ENCODE measurements at places on chromosomes 1 and 21.

GRCh38 chr1:11198257-11198656 lies 9.1 kb downstream of the ANGPTL7 start:
- DNase-seq: no peak

- no peak for DNase-seq
These were observed 24.0 kb downstream of the L1TD1 start for GRCh38 chr1:62218604-62219003.

DNA sequence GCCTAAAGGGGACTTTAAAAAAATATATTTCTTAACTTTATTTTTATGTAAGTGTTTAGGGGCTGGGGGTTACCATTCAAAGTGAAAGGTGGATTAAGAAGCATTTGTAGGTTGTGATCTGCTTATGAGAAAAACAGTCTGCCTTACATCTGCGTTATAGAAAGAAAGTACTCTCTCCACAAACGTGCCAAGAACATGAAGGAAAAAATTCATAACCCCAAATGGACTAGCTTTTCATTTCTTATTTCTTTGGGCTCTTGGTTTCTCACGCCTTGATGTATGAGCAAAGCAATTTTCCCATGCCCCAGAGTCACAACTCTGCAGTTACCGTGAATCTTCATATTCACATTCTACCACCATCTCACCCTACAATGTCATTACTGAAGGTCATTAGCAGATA lies 1165.1 kb upstream of the ADGRL4 start:
- no peak for DNase-seq

DNA sequence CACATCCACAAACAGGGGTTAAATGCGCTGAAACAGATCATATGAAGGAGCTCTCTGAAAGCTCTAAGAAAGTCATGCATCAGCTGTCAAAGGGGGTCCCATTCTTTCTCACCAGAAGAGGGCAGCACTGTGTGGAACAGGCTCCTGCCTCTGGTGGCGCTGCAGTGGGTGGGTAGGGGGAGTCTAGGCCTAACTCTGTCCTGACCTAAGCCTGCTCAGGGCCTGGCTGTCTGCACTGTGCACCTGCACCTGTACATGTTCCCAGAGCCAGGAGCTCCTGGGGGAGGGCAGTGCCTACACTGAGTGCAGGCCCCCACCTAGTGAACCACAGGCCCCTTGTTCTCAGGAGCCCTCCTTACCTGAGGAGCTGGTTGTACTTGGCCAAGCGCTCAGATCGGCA lies 16.0 kb downstream of the ENO1 start:
- peak; percentile 65 for DNase-seq

DNA sequence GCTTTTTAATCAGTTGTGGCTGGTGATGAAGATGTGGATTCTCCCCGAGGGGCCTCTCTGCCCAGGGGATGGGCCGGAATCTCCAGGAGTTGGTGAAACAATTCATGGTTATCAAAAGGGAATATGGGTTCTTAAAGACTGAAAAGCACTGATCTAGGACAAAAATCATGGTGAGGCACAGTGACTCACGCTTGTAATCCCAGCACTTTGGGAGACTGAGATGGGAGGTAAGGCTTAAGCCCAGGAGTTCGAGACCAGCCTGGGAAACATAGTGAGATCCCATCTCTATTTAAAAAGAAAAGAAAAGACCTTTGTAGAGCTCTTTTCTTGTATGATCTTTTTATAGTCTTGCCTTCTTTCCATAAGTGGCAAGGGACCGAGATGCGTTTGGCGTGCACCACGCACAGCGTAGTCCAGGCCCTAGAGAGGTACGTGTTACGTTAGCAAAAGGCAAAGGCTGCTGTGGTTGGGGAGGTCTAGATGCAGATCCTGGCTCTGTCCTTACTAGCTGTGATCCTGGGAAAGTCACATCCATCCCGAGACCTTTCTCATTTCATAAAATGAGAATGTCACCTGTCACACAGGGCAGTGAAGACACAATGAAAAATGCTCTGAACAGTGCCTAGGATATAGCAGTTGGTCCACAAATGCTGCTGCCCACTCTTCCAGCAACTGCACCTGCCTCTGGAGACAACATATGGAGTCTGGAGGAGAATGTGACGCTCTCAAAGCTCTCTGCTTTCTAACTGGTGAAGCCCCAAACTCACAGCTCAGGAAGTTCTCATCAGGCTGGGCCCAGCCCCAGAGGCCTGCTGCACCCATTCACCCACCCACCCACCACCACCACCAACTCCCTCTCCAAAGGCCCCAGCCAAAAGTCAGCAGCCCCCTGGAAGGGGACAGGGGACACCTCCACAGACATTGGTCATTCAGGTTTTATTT lies 54.8 kb downstream of the KIF21B start:
- no peak for DNase-seq

DNA sequence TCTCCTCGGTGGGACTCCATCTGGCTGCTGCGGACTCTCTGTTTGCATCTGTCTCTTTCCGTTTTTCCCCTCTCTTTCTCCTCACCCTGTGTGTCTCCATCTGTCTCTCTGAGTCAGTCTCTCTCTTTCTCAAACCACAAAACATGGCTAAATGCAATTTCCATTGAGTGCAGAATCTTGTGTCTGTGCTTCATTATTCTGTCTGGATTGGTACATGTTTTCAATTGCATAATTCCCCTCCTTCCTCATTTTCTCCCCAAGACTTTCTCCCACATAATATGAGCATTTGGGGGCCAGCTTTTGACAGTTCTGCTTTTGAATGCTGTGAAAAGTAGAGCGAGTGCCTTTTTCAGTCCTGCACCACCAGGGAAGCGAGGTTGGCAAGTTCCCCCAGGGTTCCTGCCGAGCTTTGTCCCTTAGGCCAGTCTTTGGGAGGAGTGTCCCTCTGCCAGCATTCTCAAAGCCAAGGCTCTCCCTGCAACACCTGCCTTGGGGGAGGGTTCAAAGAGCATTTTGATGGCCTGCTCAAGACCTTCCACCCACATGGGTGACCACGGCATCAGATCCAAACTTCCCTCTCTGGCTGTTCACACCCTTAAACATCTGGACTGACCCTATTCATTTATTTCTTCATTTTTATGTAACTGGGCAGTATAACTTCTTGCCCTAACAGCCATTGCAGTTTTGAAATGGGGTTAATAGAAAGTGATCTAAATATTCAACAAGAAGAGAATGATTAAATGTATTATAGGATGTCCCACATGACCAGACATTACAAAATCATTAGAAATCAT lies 32.8 kb upstream of the SCMH1 start:
- peak; percentile 57 for DNase-seq

- DNase-seq: no peak
These were observed 22.0 kb downstream of the UBE2G2 start for GRCh38 chr21:44779417-44780136.

GRCh38 chr1:233251201-233251720 lies 44.3 kb downstream of the PCNX2 start:
- DNase-seq: no peak

GRCh38 chr1:107147843-107148242 lies 7.0 kb downstream of the NTNG1 start:
- DNase-seq: no peak

DNA sequence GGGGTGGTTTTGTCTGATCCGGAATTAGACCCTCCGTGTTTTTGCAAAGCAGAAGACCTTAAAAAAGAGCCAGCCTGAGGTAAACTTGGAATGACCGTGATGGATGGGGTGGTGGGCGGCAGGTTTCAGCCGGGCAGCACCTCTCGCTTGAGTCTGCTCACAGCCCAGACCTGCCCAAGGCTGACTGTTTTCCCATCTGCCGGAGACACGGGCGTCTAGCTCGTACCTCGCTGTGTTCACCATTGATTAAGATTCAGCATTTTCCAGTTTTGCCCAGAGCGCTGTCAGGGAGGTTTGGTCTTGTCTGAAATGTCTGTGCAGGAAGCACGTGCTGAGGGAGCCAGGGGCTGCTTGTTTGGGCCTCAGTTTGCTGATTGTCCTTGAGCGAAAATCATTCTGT lies 591 bp downstream of the KCNAB2 start:
- no peak for DNase-seq

DNA sequence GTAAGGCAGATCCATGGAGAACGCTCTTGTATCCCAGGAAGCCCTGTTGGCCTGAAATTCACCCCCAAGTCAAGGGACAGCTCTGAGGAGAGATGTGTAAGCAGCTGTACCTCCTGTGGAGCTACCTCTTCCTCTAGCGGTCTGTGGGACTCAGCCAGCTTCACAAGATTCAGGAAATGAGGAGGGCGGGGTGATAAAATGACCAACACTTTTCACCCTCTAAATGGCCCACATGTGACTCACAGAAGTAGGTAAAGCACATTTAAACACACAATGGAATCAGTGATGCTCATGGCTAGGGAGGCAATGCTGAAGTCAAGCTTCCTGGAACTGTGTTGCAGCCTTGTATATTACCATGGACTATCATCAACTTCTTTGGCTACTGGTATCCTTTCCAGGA lies at the start of gene SH2D1B:
SH2D1B (minus strand) TSS at position 135 of the 400 bp plus-strand sequence; CDS start at position 15, 120 bp downstream.
- no peak for DNase-seq

- no peak for DNase-seq
These were observed 35.6 kb upstream of the PUM1 start for GRCh38 chr1:31101147-31101502.

DNA sequence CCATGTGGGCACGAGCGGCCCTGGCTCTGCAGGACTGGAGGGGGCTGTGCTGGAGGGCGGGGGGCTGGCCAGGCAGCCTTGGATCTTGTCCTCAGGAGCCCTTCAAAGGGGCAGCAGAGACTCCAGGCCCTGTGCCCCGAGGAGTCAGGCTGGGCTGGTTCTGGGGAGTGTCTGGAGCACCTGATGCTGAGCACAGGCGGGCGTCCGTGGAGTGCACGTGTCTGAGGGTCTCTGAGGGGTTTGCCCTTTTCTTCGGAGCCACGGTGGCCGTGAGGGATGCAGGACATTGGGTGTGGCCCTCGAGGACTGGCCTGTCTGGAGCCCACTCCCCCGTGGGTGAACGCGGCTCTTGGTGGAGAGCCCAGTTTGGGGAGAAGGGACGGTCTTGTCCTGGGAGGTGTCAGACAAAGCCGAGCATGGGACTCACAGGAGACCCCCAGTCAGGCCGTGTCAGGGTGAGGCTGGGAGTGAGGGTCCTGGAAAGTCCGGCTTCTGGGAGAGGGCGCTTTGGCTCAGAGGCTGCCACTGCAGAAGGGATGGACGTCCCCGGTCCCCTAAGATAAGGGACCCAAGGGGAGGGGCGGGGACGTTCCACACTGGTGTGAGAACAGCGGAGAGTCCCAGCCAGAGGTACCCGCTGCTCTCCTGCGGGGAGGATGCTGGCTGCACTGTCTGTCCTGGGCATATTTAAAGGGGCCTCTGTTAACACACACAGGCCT lies 60.8 kb downstream of the COL18A1 start:
- no peak for DNase-seq

GRCh38 chr1:44783697-44784093 lies 4.3 kb downstream of the BEST4 start:
- peak; percentile 66 for DNase-seq

DNA sequence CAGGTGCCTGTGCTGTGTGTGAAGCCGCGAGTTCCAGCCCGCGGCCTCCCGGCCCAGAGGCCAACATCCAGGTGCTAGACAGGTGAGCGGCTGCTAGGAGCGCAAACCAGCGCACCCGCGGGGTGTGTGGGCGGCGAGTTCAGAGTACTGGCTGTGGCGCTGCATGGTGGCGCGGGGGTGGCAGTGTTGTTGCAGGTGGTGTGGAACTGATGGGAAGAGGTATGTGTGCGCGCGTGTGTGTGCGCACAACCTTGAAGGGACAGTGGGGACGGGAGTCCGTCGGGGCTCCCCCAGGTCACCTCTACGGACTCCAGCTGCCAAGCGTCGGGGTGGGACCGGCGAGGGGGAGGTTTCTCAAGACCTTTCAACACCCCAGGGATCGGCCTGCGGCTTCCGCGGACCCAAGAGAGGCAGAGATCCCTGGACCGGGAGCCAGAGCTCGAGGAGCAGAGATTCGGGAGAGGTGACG lies 433 bp upstream of the DMBX1 start:
- no peak for DNase-seq

DNA sequence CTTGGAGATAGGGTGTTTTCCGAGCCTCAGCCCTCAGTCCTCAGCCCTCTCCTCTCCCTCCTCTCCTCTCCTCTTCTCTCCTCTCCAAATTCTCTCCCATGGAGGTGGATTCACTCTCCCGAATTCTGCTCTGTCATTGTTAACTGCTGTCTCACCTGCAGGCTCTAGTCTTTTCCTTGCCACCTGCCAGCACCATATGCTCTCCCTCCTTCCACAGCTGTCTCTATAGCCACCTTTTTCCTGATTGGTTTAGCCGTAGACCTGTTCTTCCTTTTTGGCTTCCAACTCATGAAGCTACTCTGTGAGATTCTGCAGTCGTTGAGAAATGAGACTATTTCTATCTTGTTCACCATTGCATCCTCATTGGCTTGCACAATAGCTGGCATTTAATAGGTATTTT lies 19.7 kb downstream of the COG2 start:
- DNase-seq: peak; percentile 97

DNA sequence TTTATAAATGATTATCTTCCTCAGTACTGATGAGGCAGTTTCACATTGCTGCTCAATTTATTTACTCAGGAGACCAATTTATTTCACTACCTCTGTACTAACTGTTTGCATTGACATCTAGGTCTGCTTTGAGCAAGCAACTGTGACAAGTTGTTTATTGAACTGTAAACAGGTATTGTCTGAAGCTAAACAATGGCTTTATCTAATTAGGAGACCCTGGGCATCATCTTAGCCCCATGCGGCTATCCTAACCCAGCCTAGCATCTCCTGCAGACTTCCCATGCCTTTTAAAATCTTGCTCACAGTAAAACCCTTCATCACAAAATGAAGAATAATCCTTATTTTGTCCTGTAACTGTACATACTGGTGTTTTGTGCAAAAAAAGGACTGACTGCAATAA lies 348.2 kb downstream of the RWDD3 start:
- DNase-seq: no peak

DNA sequence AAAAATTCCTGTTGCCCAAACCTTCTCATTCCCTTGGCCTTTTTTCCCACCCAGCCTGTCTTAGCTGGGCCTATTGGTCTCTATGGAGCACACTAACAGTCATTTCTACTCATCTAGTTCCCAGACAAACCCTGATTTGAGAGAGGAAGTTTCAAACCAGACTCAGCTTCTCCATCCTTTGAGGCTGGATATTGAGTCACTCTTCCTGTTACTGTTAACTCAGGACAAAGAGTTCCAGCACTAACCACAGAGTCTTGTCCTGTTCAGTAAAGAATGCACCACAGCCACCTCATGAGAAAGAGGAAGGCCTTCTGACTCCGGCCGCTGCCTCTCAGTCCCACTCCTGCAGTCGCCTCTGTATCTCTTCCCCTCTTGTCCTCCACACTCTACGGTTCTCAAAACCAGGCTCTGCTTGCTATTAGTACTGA lies 137.8 kb downstream of the PTPRC start:
- no peak for DNase-seq

DNA sequence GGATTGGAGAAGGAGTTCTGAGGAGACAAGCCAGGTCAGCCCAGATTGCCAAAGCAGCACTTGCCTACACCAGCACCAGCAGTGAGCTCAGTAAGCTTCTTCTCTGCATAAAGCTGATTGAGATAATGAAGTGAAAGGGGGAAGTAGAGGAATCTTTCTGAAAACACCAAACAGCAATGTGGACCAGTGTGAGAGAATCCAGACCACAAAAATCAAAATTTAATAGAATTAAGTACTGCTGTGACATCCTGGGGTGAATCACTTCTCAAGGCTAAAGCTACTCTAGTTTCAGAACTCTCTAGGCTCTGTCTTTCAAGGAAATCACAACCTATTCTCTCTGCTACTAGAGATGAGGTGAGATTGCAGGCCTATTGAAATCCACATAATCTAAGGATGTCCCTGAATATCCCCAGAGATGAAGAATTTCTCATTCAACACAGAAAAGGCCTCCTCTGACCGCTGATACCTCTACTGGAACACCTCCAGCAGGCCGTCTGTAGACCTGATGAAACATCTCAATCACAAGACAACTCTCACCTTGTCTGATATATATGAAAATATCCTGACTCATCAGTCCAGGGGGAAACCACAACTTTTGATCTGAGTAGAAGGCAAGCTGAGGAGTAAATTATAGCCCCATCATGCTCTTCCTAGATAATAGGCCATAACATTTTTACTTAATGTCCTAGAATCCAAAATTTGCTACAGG lies at the start of gene FCRL4:
FCRL4 (minus strand) TSS at position 127 of the 709 bp plus-strand sequence. CDS start 141 bp downstream, outside the sequence.
- no peak for DNase-seq
